ENCODE measurements at places on chromosomes 7 and 10.

GRCh38 chr7:148382596-148382995 is 208.0 kb upstream of the C7orf33 start:
- no peak for DNase-seq

GRCh38 chr7:100538348-100538653 is 702 bp upstream of the AGFG2 start:
- no peak for DNase-seq

- DNase-seq: no peak
These were observed 258.7 kb upstream of the SLC26A5 start for GRCh38 chr7:103704701-103705100.

GRCh38 chr7:152661479-152661878 is 14.5 kb downstream of the XRCC2 start:
- no peak for DNase-seq

- no peak for DNase-seq
These were observed 71.0 kb downstream of the GNAT3 start for GRCh38 chr7:80440883-80441282.
